ENCODE measurements at places on chromosomes 12 and 14. TPM values are rescaled to one million over a fixed set of nuclear protein-coding genes. Genes with fewer than 3 reads are reported as not detected.
A peak's percentile ranks its signal among the peaks of the same experiment; 100 is the strongest.

DNA sequence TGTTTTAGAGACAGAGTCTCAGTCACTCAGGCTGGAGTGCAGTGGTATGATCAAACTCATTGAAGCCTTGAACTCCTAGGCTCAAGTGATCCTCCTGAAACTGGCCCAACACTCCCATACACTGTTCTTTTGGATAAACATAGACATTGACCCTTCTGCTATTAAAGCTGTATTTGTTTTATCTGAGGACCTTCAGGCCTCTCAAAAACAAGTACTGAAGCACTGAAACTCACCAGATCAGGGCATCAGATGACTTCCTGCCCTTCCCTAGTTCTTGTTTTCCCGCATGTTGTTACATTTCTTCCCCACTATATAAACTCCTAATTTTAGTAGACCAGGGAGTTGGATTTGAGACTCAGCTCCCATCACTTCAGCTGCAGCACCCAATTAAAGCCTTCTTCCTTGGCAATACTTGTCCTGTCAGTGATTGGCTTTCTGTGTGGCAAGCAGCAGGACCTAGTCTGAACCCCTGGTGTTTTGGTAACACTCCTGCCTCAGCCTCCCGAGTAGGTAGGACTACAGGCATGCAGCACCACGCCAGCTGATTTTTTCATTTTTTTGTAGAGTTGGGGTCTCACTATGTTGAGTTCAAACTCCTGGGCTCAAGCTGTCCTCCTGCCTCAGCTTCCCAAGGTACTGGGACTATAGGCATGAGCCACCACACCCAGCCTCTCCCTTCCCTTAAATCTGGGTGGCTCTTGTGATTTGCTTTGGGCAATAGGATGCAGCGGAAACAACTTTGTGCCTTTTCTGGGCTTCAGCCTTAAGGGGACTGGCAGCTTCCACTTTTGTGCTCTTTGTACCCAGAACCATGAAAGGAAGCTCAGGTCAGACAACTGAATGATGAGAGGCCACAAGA, 12.5 kb upstream of the IFT81 start:
- DNase-seq = no peak

- DNase-seq = no peak
Observed at GRCh38 chr12:49969651-49970429, 2.9 kb upstream of the AQP6 start.

- no peak for DNase-seq
Observed at GRCh38 chr12:75905922-75906321, 125.7 kb downstream of the PHLDA1 start.

Gene PTGER2
- total RNA-seq = 4.3 TPM

Gene CCDC197
- total RNA-seq = not detected

Gene TMPRSS12
- not detected for total RNA-seq

- DNase-seq = no peak
Observed at GRCh38 chr14:94368956-94369355, 19.4 kb downstream of the SERPINA1 start.

DNA sequence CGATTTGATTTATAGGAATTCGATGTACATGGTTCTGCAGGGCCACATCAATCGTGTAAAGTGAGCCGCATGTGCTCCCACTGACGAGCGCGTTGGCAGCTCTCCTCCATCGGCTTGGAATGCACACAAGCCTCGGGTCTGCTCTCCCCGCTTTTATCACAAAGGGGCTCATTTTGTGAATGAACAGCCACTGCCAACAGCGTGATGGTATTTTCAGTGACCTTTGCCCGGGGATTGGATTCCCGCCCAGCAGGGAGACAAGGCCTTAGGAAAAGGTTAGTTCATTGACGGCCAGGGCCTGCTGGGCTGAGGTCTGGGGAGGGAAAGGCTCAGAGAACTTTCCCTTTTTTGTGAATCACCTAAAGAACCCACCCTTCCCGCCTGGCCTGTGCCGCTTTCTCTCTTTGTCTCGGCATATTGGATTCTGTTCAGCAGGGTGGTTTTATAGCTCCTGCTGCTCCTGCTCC, 232.1 kb downstream of the MSRB3 start:
- DNase-seq = no peak

Gene DCN
- 145 TPM for total RNA-seq

- no peak for DNase-seq
Observed at GRCh38 chr12:119410396-119410795, 75.9 kb downstream of the CCDC60 start.

Gene KRT82
- not detected for total RNA-seq

DNA sequence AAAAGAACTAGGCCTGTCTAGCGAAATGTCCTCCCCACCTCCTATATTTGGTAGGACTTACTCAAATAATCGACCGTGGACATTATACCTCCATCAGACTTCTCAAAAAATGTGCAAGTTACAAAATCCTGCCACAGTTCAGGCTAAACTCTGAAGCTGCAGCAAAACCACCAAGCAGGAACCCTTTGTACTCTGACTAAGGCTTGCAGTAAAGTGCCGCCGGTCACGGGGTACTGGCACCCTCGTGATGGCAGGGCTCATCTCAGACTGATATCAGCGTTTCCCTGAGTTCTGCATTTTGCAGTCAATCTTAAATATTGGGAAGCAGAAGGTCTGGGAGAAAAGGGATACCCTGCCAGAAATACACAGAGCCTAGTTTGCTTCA, 17.1 kb downstream of the SLC11A2 start:
- DNase-seq = peak; percentile 51

DNA sequence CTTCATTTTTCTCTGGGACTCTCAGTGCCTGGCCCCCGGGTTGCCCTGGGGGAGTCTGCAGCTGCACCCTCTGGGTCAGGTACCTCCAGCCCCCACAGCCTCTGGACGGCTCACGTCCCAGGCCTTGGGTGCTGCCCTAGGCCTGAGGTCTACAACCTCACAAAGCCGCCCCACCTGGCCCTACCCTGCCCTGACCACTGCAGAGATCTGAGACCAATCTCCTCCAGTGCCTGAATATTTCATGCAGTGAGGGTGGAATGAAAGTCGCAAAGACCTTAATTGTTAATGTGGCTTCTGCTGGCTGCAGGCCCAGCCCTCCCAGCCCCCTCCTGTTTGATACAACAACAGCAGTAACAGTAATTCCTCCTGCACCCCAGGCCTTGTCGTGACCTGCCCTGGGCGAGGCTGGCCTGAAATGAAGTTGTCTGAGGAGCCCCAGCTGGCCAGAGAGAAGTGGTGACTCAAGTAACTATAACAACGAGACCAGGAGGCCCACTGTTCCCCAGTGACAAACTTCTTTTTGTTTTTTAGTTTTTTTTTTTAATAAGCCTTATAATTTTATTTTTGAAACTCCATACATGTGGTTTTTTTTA, 8.8 kb upstream of the CCDC85C start:
- DNase-seq = no peak

Gene PLCZ1
- not detected for total RNA-seq

DNA sequence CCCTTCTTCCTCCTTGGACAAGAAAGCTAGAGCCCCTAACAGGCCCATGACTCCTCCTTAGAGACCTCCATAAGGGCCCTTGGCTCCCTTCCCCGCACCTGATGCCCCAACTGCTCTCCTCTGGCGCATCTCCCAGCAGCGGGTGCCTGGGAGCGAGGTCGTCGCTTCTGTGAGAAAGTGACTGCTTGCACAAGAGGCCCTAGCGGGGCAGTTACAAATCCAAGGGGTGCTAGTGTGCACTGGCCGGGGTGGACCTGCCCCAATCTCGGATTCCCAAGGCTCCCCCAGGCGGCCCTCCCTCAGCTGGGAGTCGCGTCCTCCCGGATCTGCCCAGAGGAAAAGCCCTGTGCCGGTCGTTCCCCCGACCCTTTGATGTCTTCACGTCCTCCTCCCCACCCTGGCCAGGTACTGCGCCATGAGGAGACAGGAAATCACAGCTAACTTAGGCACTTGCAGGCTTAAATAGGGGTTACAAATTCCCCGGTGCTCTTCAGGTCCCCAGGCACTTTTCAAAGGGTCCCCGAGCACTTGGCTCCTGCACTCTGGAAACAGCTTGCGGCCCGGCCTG, 2.8 kb downstream of the NKX2-8 start:
- DNase-seq = no peak

Gene PMEL
- 2.0 TPM for total RNA-seq

Gene JPH4
- total RNA-seq = 0.21 TPM

- no peak for DNase-seq
Observed at GRCh38 chr12:66647034-66647691, 31.7 kb downstream of the GRIP1 start.

DNA sequence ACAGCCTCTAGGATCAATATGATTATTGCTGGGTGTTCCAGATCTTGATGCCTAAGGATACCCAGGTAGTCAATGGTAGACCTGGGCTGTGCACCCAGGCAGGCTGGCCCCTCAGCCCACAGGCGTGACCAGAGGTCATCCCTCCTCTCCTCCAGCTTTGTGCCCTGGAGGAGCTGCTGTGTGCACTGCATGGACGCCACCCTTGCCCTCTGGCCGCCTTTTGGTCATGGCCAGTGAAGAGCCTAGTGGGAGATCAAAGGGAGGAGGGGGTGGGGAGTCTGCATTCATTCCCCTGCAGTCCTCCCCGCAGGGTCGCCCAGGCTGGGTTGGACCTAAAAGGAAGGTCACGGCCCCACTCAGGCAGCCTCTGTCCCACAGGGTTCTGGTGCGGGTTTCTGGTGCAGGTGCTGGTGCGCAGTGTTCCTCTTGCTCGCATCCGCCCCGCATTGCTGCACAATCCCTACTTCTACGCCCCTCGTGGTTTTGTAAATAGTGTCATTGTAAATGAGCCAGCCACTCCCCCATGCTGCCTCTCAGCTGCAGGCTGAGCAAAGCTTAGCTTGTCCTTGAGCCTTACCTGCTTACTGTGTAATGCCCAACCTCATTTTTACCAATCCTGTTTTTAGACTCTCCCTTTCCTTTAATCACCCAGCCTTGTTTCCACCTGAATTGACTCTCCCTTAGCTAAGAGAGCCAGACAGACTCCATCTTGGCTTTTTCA, 55.3 kb downstream of the PSMA6 start:
- no peak for DNase-seq

Gene HELB
- total RNA-seq = 4.1 TPM

Gene LGALS3
- total RNA-seq = 1,809 TPM

Gene PRB2
- total RNA-seq = not detected

- DNase-seq = no peak
Observed at GRCh38 chr14:71408362-71409030, 501.2 kb downstream of the PCNX1 start.

GRCh38 chr12:98416845-98417244, 98.5 kb upstream of the TMPO start:
- no peak for DNase-seq

Data from left colon (tissue), 2 donors.